Activated CD4-positive, alpha-beta memory T cell treated with anti-CD3 and anti-CD28 coated beads, Interleukin-2, amount 10 ng/mL, durations not matched to agents 7 days and 5 days (primary cell): ENCODE measurements at places on chromosomes 6 and 20. TPM values are rescaled to one million over a fixed set of nuclear protein-coding genes. Genes with fewer than 3 reads are reported as not detected.

DNA sequence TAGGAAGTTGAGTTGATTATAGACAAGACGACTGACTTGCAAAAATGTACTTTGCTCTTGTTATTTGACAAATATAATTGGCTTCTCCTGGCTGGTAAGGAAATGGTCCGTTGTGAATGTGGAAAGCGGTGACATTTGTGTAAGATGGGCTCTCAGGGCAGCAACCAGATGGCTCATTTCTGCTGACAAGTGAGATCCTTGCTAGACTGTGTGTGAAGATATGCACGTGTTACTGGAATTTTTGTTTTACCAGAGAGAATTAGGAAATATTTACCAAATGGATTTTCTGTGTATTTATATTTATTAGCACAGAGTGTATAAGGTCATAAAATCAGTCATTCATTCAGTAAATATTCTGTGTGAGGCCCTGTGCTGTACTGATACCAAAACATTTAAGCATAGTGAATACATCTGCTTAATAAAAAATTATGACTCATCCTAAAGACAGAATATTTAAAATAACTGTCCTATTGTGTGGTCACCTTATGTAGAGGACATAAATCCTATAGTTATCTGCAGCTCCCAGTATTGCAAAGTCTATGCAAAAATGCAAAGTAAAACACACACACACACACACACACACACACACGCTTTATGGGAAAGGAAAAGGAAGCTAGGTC is 109.9 kb upstream of the ASF1A start:
- H3K27ac ChIP-seq = no peak overlapping the region
- peaks cover 4% of the 10 kb centered on the region for H3K27me3 ChIP-seq
- peaks cover 15% of the 10 kb centered on the region for H3K4me1 ChIP-seq
- no peak for DNase-seq
- H3K4me3 ChIP-seq = no peak overlapping the region

GRCh38 chr20:62370115-62370806 is 3.1 kb upstream of the LAMA5 start:
- no peak overlapping the region for H3K27ac ChIP-seq
- DNase-seq = no peak
- peaks cover 4% of the 10 kb centered on the region for H3K4me1 ChIP-seq
- peaks cover 22% of the 10 kb centered on the region for H3K27me3 ChIP-seq

DNA sequence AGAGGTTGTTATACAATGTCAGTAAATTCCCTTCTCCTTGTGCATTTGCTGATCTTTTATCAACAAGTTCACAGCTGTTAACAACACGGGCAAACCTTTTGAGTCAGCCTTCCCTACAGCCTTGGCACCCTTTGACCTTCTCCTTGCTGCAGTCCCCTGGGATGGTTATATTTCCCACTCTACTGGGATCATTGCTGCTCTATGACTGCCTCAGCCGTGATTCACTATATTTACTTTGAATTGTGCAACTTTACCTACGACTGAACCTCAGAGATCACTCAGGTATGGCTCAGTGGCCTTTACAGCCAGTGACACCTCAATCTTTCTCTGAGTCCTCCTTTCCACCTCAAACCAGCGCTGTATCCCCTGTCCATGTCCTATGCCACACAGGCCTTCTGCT is 1293.3 kb downstream of the EPHA7 start:
- H3K36me3 ChIP-seq = no peaks in the 10 kb centered on the region
- H3K27ac ChIP-seq = no peak overlapping the region
- no peaks in the 10 kb centered on the region for H3K27me3 ChIP-seq
- no peak for DNase-seq

The EBF4 gene
- total RNA-seq = 2.9 TPM

GRCh38 chr6:28215425-28215824 is 9.7 kb upstream of the ZSCAN9 start:
- DNase-seq = no peak
- H3K27ac ChIP-seq = no peak overlapping the region
- peaks cover 7% of the 10 kb centered on the region for H3K36me3 ChIP-seq
- peaks cover 28% of the 10 kb centered on the region for H3K4me1 ChIP-seq
